ENCODE measurements at places on chromosomes 1 and 21.
A peak's percentile ranks its signal among the peaks of the same experiment; 100 is the strongest.

GRCh38 chr1:210441028-210441427, 112.3 kb downstream of the HHAT start:
- no peak for DNase-seq

DNA sequence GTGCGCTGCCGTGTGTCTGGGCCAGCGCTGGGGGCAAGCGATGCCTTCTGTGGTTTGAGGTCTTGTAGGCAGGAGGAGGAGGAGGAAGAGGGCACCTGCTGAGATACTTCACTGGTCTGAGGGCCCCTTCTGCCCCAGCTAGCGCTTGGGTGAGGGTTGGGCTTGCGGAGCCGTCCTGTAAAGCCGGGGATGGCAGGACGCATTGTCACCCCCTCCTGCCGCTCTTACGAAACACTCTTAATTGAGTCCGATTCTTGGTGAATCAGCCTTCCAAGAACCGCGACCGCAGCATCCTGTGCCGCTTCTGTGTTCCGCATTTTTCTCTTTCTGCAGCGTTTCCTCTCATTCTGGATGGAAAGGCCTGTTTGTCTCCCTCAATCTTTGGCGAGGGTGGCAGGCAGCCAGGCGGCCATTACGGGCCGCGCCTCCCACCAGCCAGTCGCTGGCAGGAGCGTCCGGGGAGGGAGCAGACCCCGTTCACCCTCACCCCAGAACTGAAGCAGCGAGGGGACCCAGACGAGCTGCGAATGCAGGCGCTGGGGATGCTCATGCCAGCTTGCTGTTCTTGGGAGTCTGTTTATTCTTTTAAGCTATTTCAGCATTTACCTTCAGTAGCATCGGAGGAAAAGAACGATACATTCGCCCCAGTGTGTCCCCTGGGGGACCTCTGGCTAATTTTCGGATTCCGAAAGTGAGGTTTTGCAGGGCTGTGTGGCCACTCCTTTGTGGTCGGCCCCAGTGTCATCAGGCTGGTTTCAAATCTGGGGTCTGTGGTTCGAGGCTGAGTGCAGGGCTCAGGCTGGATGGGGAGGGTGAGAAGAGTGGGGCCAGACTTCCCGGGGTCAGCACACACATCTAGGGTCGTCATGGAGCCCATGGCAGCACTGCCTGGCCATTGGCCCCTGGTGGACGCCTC, 62.7 kb downstream of the SKI start:
- DNase-seq = no peak

GRCh38 chr1:184036517-184036949, 995 bp downstream of the COLGALT2 start:
- DNase-seq = no peak

- peak; percentile 21 for DNase-seq
Observed at GRCh38 chr1:14970115-14970798, 183.3 kb upstream of the TMEM51 start.

- no peak for DNase-seq
Observed at GRCh38 chr1:95223110-95223509, 10.9 kb upstream of the RWDD3 start.

- no peak for DNase-seq
Observed at GRCh38 chr1:14852291-14852690, 253.8 kb downstream of the KAZN start.

- no peak for DNase-seq
Observed at GRCh38 chr1:228875741-228876140, 140.5 kb downstream of the RHOU start.

DNA sequence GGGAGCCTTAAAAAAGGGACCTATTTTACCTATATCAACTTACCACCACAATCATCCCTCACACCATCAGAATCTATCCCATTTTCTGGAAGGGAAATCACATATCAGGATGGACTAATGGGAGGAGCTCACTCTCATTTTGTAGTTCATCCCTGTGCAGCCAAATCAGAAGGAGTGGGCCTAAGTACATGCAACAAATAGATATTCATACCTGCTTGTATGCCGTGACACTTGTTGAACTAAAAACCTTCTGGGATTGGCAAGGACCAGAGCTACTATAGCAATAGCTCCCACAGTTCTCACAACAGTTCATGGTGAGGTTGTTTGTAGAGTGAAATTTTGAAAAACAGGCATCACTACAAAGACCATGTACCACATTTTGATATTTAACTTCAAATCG, 17.3 kb downstream of the ZMYM6 start:
- no peak for DNase-seq

GRCh38 chr1:175183586-175183985, 9.0 kb downstream of the KIAA0040 start:
- no peak for DNase-seq

All from hematopoietic multipotent progenitor cell treated with erythropoietin and hydrocortisone succinate and interleukin-3 and kit ligand, for 15 days (in vitro differentiated cells).